ENCODE measurements at places on chromosomes 13 and 19.
A peak's percentile ranks its signal among the peaks of the same experiment; 100 is the strongest.

GRCh38 chr19:3336351-3336679 lies 30.1 kb upstream of the NFIC start:
- no peak for DNase-seq

- no peak for DNase-seq
Measured at GRCh38 chr13:110942248-110942981, 27.5 kb upstream of the ANKRD10 start.

DNA sequence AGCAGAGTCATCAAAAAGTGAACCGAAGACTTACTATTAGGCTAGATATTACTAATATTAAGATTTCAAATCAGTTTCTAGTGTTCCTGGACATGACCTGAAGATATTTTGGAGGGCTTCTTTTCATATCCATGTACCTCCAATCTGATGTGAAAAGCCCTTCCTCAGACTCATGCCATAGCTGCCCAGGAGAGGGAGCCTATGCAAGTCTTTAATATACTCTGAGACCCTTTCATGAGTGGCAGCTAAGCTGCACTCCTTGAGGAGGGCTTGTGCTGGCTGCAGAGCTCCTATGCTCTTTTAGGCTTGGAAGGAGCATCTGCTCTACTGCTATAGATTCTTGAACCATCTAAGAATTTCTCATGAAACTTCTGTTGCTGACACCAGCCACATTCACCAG lies 715.3 kb downstream of the OLFM4 start:
- no peak for DNase-seq

GRCh38 chr13:26095338-26095737 lies 43.5 kb upstream of the SHISA2 start:
- DNase-seq, result peak; percentile 10

- no peak for DNase-seq
Measured at GRCh38 chr13:31072041-31072440, 89.7 kb downstream of the HSPH1 start.

DNA sequence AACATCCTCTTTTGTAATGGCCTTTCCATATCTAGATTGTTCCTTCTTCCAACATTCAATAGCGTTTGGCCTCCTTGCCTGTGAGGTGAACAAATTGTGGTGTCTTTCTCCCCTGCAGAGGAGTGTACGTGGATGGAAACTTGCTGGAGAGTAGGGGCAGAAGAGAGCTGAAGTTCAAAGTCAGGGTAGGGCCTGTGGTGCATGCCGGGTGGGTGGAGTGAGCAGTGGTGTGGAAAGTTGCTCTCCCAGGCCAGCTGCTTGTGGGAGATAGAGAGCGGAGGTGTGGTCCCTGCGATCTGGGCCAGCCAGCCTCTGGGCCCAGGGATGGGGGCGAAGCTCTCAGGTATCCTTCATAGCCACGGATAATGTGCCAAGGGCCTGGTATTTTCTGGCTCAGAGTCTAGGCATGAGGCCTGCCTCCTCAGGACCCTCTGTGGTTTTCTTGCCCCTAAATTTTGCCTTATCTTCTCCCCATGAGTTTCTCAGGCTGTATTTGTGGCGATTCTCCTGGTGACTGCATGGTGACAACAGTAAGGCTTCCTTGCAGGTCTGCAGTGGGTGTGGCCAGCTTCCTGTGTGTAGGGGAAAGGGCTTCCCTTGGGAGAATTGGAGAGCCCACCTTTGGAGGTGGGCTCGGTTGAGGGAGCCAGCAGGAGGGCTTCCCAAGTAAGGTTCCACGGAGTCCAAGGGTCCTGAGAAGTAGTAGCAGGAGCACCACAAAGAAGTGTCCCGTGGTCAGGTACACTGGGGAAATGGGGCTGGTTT lies 6.7 kb downstream of the RGCC start:
- DNase-seq, result no peak

GRCh38 chr13:19185086-19185864 lies 3.7 kb upstream of the TUBA3C start:
- DNase-seq, result no peak

DNA sequence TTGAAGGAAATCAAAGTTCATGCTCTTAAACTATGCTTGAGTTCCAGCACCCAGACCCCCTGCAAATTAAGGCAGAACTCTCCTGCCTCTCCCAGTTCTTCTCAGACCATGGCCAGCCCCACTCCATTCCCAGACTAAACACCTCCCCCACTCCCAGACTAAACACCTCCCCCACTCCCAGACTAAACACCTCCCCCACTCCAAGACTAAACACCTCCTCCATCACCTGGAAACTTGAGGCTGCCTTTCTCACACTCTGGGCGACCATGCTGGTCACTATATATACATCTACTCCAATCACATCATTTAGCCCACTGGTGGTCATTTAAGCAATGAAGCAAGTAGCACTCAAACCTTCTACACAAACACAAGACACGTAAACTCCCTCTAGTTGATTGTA lies 57.2 kb downstream of the CAB39L start:
- no peak for DNase-seq
